IPS DF 6.9 (cell line): ENCODE measurements at places on chromosomes 13 and 19.

GRCh38 chr19:596263-596655 lies 6.6 kb downstream of the HCN2 start:
- H3K36me3 ChIP-seq = no peaks in the 10 kb centered on the region

DNA sequence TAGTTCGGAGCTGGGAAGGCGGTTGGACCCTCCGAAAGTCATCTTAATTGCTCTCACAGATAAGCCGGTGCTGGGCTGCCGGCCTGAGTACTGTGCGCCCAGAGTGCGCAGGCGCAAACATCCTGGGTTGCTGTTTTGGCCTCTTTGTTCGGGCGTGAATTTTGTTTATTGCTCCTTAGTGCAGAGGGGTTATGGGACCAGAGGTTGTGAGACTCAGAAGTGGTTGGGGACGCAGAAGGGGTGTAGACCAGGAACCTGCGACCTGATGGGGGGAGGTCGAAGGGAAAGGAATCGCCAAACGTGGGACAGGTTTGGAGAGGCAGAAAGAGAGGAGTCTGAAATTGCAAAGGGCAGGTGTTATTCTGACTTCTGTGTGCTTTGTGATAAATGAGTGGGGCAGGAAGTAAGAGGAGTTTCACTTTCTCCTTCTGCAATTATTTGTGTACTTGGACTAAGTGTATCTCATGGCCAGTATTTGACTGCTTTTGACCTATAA lies 607 bp upstream of the ZNF566 start:
- no peaks in the 10 kb centered on the region for H3K4me1 ChIP-seq
- H3K27ac ChIP-seq = no peak overlapping the region
- H3K36me3 ChIP-seq = no peaks in the 10 kb centered on the region

DNA sequence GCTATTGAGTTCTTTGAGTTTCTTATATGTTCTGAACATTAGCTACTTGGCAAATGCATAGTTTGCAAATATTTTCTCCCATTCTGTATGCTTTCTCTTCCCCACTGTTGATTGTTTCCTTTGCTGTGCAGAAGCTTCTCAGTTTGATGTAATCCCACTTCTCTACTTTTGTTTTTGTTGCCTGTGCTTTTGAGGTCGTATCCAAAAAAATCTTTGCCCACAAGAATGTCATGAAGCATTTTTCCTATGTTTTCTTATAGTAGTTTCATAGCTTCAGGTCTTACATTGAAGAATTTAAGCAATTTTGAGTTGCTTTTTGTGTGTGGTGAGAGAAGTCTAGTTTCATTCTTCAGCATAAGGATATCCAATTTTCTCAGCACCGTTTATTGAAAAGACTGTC lies 536.7 kb upstream of the ARGLU1 start:
- no peak overlapping the region for H3K27ac ChIP-seq
- H3K4me1 ChIP-seq = no peaks in the 10 kb centered on the region
- no peak overlapping the region for H3K4me3 ChIP-seq
- no peaks in the 10 kb centered on the region for H3K27me3 ChIP-seq
- DNase-seq = no peak

- no peak overlapping the region for H3K27ac ChIP-seq
- H3K27me3 ChIP-seq = no peaks in the 10 kb centered on the region
- DNase-seq = no peak
- H3K4me1 ChIP-seq = no peaks in the 10 kb centered on the region
Observed at GRCh38 chr13:104315606-104316005, 1249.4 kb upstream of the SLC10A2 start.

GRCh38 chr19:38304352-38304865 lies 358 bp downstream of the C19orf33 start:
- H3K27me3 ChIP-seq = no peaks in the 10 kb centered on the region
- no peak for DNase-seq
- no peak overlapping the region for H3K27ac ChIP-seq

DNA sequence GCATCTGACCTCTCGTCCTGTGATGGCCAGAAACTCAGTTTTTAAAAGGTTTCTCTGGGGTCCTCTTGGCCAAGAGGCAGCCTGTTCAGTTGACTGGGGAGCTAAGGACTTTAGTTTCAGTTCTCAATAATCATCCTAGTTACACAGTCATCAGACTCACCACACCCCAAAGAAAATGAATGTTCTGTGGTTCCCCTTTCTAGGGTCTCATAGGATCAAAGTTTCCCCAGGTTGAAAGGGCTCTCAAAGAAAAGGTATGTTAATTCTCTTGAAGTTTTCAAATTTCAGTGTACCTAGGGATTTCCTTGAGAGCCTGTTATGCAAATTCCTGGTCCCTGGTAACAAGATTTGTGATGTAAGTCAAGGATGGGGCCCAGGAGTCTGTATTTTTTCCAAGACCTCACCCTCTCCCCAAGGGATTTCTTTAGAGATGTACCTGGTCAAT lies 94.9 kb downstream of the FAM216B start:
- no peaks in the 10 kb centered on the region; the same call in 1 of the 2 replicates for H3K4me1 ChIP-seq
- H3K27ac ChIP-seq = no peak overlapping the region
- no peaks in the 10 kb centered on the region for H3K27me3 ChIP-seq
- no peak overlapping the region for H3K4me3 ChIP-seq
- no peaks in the 10 kb centered on the region for H3K36me3 ChIP-seq
